NCI-H187 (cell line): ENCODE measurements at places on chromosomes 2 and 18.
A peak's percentile ranks its signal among the peaks of the same experiment; 100 is the strongest.

- DNase-seq, result no peak
Observed at GRCh38 chr2:200787351-200788120, 24.2 kb upstream of the BZW1 start.

DNA sequence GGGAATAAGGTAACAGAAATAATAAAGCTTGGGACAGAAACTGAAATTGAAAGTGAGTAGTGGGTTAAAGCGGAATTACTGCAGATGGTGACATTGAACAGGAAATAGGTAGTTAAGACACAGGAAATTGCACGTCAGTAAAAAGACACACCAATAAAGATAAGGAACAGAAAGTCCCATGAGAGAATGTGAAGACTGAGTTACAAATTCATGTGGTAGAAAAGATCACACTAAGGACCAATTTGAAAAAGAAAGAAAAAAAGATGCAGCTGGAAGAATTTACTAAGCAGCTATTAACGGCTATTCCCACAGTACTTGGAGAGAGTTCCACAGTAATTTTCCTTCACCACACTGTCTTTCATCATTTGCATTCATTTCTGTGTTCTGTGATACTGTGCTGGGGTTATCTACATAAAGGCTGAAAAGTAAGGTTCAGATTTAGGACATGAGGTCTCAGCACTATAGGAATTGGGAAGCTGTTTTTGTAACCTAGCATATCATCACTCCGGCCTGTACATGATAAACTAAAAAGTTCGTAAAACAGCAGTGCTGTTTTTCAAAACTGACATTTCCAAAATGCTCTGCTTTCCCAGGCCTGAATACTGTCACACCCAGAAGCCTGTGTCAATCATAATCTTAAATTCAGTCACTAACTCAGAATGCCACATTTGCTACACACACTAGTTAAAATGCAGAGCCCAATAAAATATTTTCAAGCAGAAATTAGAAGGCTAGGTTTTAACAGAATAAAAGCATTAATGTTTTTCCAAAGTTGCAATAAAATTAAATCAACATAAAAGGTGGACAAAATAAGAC lies 42.9 kb downstream of the SRBD1 start:
- no peak for DNase-seq

GRCh38 chr2:50746526-50746925 lies 285.4 kb downstream of the NRXN1 start:
- peak; percentile 70 for DNase-seq

GRCh38 chr2:62467100-62467474 lies 38.9 kb downstream of the TMEM17 start:
- no peak for DNase-seq

DNA sequence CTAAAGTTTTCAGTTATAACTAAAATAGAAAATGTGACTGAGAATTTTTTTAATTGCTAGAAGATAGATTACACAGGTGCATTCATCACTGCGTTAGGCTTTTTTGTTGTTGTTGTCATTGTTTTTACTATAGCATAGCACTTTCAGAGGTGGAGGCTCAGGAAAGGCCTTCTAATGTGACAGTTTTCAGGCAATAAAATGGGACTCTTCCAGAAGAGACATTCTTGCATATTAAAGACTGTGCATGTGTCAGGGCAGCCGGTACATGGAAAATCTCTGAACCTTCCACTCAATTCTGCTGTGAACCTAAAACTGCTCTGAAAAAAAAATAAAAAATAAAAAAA lies 175.2 kb downstream of the METTL4 start:
- DNase-seq, result no peak
